Stimulated activated CD8-positive, alpha-beta memory T cell treated with anti-CD3 and anti-CD28 coated beads, Interleukin-7, amount 100 ng/mL, for 48 hours (primary cell): ENCODE measurements at places on chromosomes 11 and 22.

GRCh38 chr11:130150790-130151189, 8.8 kb upstream of the ST14 start:
- no peak for DNase-seq

- DNase-seq, result no peak
These were observed 31.5 kb downstream of the CYP2R1 start for GRCh38 chr11:14860511-14860910.

DNA sequence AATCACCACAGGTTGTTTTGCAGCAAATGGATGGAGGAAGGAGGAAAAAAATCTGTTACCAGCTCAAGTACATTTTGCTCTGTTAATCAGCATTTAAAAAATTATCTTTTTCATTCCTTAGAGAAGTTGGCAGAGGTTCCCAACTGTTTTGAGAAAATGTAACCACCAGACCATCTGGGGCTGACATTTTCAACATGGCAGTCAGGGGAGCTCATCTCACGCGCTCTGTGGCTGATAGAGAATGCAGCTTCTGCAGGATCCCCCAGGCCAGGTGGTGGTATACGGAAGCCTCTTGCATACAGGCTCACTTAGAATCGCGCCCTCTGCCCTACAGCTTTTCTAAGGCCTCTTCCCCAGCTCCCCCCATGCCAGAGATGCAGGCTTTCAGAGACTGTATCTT, 68.0 kb upstream of the OPCML start:
- no peak for DNase-seq

- DNase-seq, result no peak
These were observed 19.2 kb downstream of the SERPIND1 start for GRCh38 chr22:20792966-20793728.

GRCh38 chr11:120172054-120172911, 34.4 kb upstream of the TRIM29 start:
- DNase-seq, result peak; percentile 28

- DNase-seq, result no peak
These were observed 512.2 kb upstream of the ARHGAP42 start for GRCh38 chr11:100174881-100175280.

- no peak for DNase-seq
These were observed 152.3 kb downstream of the INSC start for GRCh38 chr11:15266999-15267398.

DNA sequence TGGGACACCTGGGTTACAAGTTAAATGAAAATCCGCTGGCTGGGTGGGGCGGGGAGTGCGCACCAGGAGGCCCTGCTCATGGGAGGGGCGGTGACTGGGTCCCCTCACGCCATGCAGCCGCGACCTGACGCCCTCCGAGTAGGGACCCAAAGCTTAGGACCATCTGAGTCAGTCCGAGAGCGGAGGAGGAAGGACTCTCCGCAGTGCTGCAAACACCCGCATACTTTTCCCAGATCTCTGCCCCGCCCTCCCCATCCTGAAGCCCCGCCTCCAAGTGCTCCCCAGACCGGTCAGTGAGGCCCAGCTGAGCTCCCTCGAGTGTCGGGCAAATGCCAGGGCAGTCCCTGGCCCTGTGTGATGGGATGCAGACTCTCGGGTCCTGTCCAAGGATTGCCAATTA, 6.6 kb upstream of the FLI1 start:
- DNase-seq, result no peak

- DNase-seq, result no peak
These were observed 111.1 kb downstream of the CTTN start for GRCh38 chr11:70509476-70509875.

- DNase-seq, result no peak
These were observed 114.8 kb downstream of the GRM5 start for GRCh38 chr11:88950975-88951374.

- no peak for DNase-seq
These were observed 66.3 kb downstream of the ZC3H12C start for GRCh38 chr11:110159476-110159875.

GRCh38 chr11:30171661-30172060, 59.2 kb upstream of the FSHB start:
- DNase-seq, result no peak

DNA sequence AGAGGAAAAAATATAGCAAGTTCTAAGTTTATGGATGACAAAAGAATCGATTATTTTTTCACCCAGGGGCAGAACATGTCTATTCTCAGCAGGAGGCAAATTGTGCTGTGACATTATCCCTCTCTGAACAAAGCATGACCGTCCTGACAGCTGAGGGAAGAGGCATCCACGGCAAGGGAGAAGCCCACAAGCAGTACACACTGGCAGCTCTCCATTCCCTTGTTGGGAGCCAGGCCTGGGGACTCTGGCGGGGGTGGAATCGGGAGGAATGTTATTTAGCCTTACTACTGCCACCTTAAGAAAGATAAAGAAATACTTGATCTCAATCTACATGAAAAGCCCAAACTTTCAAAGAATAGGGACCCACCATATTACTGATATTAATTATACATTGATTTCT, 3.4 kb downstream of the KIRREL3 start:
- DNase-seq, result no peak

DNA sequence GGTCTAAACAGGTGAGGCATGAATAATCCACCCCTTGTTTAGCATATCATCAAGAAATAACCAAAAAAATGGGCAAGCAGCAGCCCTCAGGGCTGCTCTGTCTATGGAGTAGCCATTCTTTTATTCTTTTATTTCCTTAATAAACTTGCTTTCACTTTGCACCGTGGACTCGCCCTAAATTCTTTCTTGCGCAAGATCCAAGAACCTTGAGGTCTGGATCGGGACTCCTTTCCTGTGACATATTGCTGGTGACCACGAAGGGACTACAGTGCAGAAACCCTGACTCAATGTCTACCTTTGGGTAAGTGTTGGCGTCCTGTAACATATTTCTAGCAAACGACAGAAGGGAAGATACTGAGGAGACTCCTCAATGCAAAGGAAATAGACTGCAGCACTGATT, 1099.2 kb downstream of the FAM181B start:
- DNase-seq, result no peak

GRCh38 chr22:20384865-20385264, 9.1 kb upstream of the ZNF74 start:
- DNase-seq, result no peak

DNA sequence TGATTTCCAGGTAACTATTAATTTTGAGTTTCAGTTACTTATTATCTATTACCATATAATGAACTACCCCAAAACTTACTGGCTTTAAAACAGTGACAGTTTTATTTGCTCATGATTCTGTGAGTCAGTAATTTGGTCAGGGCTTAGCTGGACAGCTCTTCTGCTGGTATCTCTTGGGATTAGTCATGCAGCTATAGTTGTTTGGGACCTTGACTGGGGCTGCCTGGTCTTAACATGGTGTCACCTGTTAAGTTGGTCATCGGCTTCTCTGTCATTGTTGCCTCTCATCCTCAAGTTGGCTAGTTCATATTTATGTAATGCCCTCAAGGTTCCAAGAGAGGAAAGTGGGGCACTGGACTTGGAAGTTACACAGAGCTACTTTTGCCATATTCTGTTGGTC, 177.5 kb downstream of the TMEM135 start:
- DNase-seq, result no peak

- DNase-seq, result no peak
These were observed at the start of gene SEPTIN5 for GRCh38 chr22:19714312-19715187. Gene SEPTIN5 (plus strand): TSS chr22:19714503. CDS start chr22:19714589, 86 bp downstream.

DNA sequence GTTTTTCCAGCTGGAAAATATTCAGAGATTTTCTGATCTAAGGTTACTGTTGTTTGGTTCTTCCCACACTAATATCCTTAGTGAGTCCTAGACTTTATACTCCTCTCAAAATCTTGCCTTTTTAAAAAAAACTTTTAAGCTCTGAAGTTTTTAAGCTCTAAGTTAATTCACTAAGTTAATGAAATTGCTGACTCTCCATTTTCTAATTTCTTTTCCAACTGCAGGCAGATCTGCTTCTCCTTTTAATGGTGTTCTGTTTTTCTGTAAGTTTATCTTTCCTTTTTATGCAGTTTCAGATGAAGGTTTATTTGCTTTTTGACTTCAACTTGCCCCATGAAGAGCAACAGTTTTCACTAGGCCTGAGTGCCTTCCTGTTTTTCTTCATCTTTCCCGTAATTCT, 125.8 kb upstream of the ARHGAP42 start:
- DNase-seq, result no peak

- peak; percentile 86 for DNase-seq
These were observed 1.4 kb downstream of the MFNG start for GRCh38 chr22:37484480-37485394.

- no peak for DNase-seq
These were observed 18.2 kb downstream of the ADM start for GRCh38 chr11:10322830-10323792.

- no peak for DNase-seq
These were observed 251.3 kb downstream of the SBF2 start for GRCh38 chr11:10042699-10043098.

DNA sequence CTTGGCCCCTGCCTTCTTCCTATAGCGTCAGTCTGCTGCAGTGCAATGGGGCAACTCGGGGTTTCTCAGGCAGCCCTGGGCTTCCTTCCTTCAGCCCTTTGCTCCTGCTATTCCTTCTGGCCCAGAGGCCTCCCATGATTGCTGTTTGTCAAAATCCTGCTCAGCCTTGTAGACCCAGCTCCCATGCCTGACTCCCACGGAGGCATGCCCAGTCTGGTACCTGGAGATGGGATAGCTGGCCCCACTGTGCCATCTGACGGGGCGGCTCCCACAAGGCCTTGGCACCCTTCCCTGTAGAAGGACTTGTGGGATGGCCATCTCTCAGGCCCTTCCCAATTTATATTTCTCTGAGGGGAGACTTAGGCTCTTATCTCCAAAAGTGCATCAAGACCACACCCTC, 590 bp upstream of the CD6 start:
- DNase-seq, result no peak

GRCh38 chr11:3202305-3202704, 16.3 kb downstream of the MRGPRG start:
- no peak for DNase-seq

- DNase-seq, result no peak
These were observed 313.6 kb upstream of the ANO3 start for GRCh38 chr11:26018336-26018735.

- no peak for DNase-seq
These were observed 1.2 kb downstream of the MICALL1 start for GRCh38 chr22:37907036-37907954.

DNA sequence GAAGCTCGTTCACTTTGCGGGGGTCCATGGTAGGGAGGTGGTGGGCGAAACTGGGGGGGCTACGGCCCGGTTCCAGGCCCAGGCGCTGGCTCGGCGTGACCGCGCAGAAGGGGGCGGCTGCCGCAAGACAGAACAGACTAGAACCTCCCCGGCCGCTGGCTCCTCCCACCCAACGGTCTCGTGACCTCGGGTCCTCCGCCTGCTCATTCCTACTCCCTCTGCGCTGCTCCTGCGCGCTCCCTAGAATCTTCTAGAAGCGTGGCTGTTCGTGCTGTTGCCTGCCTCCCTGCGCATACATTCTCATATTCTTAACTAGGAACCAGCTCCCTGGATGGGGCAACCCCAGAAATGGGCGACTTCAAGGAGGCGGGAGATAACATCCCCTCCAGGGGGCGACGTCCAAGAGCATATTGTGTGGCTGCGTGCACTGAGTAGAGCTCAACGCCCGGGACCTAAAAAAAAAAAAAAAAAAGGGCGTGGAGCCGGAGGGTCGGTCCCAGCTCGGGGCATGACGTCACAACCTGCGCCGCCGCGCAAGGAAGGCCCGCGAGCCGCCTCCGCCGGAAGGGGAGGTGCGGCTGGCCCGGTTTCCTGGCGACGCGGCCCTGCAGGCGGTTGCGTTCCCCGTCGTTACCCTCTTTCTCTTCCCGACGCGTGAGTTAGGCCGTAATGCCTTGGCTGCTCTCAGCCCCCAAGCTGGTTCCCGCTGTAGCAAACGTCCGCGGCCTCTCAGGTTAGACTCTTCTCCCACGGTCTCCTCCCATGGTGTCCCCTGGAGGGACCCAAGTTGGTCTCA, at the start of the genes ST13 and XPNPEP3:
ST13 (minus strand) TSS at position 127 of the 796 bp plus-strand sequence; CDS start at position 28, 99 bp downstream.
XPNPEP3 (plus strand) TSS at position 636 of the 796 bp plus-strand sequence; CDS start at position 670, 34 bp downstream.
- DNase-seq, result peak; percentile 93

- DNase-seq, result peak; percentile 64
These were observed 28.9 kb downstream of the MFNG start for GRCh38 chr22:37457093-37457893.

DNA sequence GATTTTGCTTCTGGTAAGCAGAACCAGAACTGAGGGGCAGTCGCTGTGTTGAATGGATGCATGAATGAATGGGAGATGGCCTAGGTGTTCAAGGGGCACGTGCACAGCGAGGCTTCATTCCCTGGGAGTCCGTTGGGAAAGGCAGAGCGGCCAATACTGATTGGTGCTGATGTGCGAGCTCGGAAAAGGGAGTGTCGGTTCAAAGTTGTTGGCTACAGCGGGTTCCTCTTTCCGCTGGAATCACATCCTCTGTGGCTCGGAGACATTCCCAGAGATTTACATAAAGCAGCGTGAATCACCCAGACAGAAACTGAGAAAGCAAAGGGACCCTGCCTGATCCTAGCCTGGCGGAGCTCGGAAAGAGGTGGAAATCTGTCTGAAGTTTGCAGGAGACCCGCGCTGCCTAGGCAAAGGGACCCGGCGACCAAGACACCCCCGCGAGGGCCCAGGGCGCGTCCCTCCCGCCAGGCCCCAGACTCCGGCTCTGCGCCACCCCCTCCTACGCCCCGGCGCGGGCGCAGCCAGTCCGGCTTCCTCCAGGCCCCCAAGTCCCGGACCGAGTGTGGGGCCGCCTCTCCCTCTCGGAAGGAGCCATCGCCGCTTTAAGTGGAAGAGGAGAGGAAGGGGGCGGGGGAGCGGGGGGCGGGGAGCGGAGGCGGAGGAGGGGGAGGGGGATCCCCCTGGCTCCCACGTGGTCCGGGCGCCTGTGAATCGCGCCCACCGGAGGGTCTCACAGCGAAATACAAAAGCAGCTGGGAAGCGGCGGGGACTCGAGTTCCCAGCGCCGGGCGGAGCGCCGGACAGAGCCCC, at the start of gene FJX1:
FJX1 (plus strand) TSS at position 774 of the 810 bp plus-strand sequence. CDS start 177 bp downstream, outside the sequence.
- no peak for DNase-seq

DNA sequence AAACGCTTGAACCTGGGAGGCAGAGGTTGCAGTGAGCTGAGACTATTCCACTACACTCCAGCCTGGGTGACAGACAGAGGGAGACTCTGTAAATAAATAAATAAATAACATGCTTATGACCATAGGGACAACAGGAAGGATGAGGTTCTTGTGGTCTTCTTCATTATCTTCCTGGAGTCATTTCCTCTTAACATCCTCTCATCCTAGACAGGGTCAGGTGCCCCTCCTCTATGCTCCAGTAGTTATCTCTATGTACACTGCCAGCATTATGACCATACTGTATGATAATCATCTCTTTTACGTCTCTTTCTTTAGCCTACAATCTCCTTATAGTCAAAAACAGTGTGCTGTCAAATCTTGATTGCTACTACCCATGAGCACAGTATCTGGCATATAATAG, 17.7 kb downstream of the RAB30 start:
- DNase-seq, result no peak

- no peak for DNase-seq
These were observed 28.9 kb upstream of the ISX start for GRCh38 chr22:35037089-35037488.

- peak; percentile 80 for DNase-seq
These were observed at the start of gene MEI1 for GRCh38 chr22:41699264-41700107. Gene MEI1 (plus strand): TSS chr22:41699503. CDS start chr22:41699539, 36 bp downstream.

- DNase-seq, result no peak
These were observed 185.2 kb upstream of the DDI1 start for GRCh38 chr11:103851166-103851651.
